ENCODE measurements at places on chromosomes 3 and 15.

DNA sequence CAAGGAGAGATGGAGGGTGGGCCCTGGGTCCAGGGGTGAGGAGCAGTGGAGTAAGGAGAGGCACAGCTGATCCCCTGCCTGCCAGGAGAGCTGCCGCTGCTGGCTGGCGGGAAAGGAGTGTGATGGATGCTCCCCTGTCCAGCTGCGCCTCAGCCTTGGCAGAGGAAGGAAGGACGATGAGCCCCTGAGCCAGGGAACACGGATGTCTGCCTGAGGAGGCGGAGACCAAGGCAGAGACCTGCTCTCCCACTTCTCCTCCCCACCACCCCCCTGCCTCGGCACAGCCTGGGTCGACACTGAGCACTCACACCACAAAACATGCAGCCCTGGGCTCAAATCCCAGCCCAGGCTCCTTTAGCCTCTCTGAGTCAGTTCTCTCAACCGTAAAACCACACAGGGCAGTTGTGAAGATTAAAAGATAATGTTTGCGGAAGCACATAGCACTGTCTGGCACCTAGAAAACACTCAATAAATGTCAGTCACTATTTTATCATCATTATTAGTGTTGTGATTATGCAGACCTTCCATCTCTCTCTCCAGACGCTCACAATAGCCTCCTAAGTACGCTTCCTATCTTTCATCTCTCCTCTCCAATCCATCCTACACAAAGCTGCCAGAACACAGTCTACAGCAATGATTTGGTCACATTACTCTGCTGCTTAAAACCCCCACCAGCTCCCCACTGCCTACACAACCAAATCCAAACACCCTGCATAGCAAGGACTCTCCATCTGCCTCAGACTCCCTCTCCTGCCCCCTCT lies 52.2 kb downstream of the SEMA5B start:
- no peak for DNase-seq

GRCh38 chr3:113441051-113441770 lies at the start of gene CFAP44:
CFAP44 (minus strand) TSS chr3:113441493; CDS start chr3:113433664, 7,829 bp downstream.
- peak; percentile 56 for DNase-seq

- no peak for DNase-seq
Observed at GRCh38 chr15:99732751-99733267, 428 bp downstream of the LYSMD4 start.

GRCh38 chr3:139287557-139287956 lies 56.3 kb upstream of the MRPS22 start:
- no peak for DNase-seq

- DNase-seq = no peak
Observed at GRCh38 chr3:149363053-149363452, 14.4 kb downstream of the TM4SF1 start.

DNA sequence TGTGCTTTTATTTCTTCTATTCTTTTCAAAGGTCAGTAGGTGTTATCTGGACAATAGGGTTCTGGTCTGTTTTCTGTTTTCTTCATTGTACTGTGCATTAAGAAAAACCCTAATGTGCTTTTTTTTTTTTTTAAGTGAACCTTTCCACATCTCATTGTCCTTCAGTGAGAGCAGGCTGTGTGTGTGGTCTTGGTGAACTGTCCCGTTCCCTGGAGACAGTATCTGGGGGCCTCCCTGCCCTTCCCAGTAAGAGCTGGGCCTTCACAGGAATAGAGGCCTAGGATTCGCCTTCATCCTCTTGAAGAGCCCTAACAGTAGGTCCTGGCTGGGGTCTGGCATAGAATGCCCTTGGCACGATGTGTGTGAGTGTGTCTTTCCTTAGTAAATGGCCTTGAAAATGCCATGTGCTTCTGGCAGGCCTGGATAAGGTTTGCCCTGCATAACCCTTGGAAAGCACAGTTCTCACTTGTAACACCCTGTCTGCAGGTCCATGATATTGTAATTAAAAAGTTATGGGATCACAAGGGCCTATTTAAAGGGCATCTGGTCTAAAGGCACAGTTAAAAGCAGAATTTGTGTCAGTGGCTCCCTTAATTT lies 81.2 kb downstream of the IGF1R start:
- DNase-seq = no peak
